ENCODE measurements at places on chromosomes 16 and 17.

GRCh38 chr16:55001931-55002330 lies 71.3 kb downstream of the IRX5 start:
- no peak for DNase-seq

- no peak for DNase-seq
Measured at GRCh38 chr17:70375406-70375805, 206.1 kb downstream of the KCNJ2 start.

DNA sequence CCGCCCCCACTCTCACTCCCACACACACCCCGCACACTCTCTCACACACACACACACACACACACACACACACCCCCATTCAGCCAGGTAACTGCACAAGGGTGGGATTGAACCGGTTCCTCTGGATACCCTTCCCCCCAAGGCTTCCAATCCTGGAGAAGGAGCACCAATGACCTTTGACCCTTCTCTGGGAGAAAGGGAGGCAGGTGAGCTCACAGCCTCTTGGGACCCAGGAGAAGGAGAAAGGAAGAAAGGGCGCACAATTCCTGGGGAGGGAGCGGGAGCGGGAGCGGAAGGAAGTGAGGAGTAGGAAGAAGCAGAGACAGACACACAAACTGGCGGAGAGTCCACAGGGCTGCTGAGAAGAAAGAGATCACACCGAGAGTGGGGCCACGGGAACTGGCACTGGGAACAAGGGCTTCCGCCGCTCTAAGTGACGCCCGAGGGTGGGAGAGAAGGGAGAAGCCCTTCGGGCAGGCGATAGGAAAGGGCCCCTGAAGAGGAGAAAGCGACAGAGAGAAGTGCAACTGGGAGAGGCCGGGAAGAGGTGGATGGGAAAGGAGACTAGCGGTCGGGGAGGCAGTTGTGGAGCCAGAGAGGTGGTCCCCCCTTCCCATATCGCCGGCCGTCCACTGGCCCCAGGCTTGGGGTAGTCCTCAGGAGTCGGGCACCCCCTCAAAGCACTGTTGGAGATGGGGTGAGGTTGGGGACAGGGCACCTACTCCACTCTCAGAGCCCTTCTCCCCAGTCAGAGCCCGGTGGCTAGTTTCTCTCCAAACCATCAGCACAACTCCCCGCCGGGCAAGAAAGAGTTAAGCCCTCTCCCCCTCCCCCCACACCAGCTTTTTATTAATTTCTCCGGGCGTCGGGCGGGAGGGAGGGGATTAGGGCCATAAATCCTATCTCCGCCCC lies 1.3 kb downstream of the SAMD14 start:
- no peak for DNase-seq

DNA sequence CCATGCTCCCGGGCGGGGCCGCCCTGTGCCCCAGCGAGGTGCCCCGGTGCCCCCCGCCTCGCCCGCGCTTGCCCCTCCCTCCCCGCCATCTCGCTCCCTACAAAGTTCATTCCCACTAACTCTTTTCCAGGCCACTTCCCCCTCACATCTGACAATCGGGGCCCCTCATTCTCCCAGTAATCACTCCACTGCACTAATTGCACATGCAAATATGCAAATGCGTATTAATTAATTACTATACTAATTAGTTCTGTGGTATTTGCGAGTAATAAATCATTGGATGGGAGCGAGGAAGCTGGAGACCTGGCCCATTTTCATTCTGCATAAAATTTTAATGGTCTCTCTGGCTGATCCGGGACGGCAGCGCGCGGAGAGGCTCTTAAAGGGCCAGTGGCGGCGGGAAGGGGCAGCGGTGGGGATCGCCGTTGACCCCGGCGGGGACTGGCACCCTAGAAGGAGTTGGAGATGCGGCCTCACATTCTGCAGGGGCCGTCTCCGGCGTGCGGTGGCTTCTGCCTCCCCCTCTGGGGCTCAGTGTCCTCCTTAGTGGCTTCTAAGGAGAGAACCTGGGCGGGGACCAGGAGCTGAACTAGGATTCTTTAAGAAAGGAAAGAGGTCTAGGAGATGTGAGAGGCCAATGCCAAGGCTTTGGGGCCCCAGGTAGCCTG lies 8.4 kb upstream of the PPP1R1B start:
- DNase-seq = no peak

DNA sequence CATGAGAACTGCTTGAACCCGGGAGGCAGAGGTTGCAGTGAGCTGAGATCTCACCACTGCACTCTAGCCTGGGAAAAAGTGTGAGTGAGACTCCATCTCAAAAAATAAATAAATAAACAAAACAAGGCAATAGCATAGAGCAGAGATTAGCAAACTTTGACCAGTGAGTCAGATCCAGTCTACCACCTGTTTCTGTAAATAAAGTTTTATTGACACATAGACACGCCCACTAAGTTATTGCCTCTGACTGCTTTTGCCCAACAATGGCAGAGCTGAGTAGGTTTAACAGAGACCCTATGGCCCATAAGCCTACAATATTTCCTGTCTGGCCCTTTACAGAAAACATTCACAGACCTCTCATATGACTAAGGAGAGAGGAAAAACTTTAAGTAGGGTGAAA lies 44.3 kb downstream of the XYLT1 start:
- DNase-seq = no peak

DNA sequence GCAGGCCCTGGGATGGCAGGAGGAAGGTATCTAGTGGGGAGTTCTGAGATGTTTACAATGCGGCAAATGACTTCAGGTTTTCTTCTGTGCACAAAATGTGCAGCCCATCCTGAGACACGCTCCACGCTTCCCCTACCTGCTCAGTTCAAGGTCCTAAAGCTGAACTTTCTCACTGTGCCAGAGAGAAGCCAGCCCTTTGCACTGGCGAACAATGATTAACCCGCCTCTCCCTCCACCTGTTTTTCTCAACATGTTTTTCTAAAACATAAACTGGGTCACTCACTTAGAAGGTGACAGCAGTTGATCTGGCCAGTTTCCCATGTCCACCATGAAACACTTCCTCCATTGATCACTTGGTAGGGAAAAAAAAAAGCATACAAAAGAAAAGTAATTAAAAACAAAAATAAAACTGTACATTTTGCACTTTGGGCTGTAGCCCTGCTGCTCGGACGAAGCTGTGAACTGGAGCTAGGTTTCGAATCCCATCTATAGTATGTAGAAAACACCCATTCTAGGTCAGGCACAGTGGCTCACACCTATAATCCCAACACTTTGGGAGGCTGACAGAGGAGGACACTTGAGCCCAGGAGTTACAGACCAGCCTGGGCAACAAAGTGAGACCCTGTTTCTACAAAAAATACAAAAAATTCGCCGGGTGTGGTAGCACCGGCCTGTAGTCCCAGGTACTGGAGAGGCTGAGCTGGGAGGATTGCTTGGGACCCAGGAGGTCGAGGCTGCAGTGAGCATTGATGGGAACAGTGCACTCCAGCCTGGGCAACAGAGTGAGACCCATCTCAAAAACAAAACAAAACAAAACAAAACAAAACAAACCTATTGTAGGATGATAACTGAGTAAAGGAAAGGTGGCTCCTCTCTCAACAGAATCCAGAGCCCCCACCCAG lies 6.1 kb upstream of the G6PC1 start:
- no peak for DNase-seq

- no peak for DNase-seq
Measured at GRCh38 chr17:17942846-17943245, 29.4 kb downstream of the TOM1L2 start.

- DNase-seq = no peak
Measured at GRCh38 chr16:62261760-62262159, 225.5 kb upstream of the CDH8 start.

- no peak for DNase-seq
Measured at GRCh38 chr17:44120851-44121605, 2.4 kb downstream of the HDAC5 start.

DNA sequence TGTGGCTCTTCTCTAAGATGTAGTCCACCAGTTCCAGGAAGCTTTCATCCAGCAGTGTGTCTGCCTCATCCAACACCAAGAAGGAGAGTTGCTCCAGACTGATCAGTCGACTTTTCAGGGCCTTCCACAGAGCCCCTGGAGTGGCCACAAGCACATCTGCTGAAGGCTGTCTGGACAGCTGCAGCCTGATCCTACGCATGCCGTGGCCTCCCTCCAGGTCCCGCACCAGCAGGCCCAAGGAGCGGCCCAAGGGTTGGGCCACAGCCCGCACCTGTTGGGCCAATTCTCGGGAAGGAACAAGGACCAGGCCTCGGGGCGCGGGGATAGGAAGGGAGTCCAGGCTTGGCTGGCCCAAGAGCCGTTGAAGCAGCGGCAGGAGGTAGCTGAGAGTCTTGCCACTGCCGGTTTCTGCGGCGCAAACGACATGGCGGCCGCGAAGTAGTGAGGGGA lies 729 bp downstream of the DDX28 start:
- no peak for DNase-seq

GRCh38 chr16:50681021-50681885 lies at the start of gene SNX20:
SNX20 (minus strand) TSS chr16:50681312; CDS start chr16:50677526, 3,786 bp downstream.
- DNase-seq = no peak

GRCh38 chr17:11853321-11854151 lies 143.7 kb downstream of the ZNF18 start:
- no peak for DNase-seq

GRCh38 chr17:8365143-8365542 lies 11.4 kb downstream of the KRABD2 start:
- DNase-seq = no peak

GRCh38 chr17:27976331-27976730 lies 66.1 kb upstream of the NLK start:
- no peak for DNase-seq

DNA sequence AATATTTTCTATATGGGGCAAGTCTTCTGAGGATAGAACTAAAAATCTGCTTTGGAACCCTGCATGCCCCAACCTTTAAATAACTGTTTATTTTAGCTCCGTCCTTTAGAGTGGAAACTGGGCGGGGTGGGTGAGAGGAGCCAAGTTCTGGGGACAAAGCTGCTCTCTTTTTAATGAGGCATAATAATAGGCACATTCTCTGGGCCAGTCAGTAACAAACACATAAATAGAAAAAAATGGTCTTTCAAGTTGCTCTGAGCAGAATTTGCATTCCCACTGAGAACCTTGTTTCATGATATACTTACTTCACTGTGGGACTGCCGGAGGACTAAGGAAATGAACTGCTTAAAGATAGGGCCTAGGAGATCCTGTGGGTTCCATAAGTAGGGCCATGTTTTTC lies 51.5 kb downstream of the KNOP1 start:
- DNase-seq = no peak

GRCh38 chr16:22425847-22426246 lies 51.4 kb upstream of the CDR2 start:
- no peak for DNase-seq

DNA sequence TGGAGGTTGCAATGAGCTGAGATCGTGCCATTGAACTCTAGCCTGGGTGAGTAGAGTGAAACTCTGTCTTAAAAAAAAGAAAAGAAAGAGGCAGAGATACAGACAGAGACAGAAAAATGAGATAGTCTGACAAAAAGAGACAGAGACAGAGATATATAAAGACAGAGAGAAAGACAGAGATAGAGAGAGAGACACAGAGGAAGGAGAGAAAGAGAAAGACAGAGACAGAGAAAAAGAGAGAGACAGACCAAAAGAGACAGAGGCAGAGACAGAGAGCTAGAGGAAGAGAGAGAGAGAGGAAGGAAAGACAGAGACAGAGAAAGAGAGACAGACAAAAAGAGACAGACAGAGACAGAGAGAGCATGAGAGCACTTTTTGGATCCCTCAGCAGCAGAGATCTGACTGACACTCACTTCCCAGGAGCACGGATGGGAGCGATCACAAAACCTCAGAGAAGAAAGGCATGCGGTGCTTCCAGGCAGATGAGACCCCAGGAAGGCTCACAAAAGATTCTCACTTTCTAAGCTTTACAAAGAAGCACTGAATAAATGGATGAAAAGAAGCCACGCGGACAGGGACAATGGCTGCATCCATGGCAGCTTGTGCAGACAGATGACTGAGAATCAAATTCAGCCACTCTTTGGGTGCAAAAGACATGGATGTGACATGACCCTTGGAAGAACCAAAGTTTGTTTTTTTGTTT lies 38.6 kb upstream of the HS3ST2 start:
- no peak for DNase-seq

DNA sequence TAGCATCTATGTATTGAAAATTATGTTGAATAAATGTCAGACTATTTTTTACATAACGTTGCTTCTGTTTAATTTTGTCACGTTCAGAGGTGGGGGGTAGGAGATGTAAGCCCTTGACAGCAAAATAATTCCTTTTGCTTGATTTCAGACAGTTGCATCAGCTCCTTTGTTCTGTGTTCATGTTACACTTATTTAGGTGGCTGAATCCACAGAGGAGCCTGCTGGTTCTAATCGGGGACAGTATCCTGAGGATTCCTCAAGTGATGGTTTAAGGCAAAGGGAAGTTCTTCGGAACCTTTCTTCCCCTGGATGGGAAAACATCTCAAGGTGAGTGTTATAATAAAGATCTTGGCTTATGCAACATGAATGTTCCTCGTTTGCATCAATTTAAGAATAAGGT lies 4.5 kb downstream of the HERPUD1 start:
- DNase-seq = no peak

GRCh38 chr16:35574454-35575431 lies 2115.3 kb downstream of the TP53TG3F start:
- no peak for DNase-seq

GRCh38 chr17:38738007-38738662 lies 8.0 kb downstream of the CISD3 start:
- DNase-seq = no peak

- DNase-seq = no peak
Measured at GRCh38 chr16:10984509-10984908, 40.1 kb downstream of the CLEC16A start.

- DNase-seq = no peak
Measured at GRCh38 chr16:86668136-86668910, 90.0 kb downstream of the FOXL1 start.
